CD4-positive, alpha-beta memory T cell (primary cell): ENCODE measurements at places on chromosomes 3 and 15.
A peak's percentile ranks its signal among the peaks of the same experiment; 100 is the strongest.

DNA sequence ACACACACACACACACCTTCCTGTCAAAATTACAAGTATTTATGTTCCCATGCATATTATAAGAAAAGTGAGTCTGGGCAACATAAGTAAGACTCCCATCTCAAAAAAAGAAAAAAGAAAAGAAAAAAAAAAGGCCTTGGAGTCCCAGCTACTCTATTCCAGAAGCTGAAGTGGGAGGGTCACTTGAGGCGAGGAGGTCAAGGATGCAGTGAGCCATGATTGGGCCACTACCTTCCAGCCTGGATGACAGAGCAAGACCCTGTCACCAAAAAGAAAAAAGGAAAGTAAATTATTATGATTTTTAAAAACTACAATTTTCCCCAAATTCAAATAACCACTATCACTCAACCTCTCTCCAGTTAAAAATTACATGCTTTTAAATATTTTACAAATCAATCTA lies 113.1 kb downstream of the STAG1 start:
- DNase-seq, result no peak

GRCh38 chr3:113339616-113340244 lies 101.6 kb downstream of the CFAP44 start:
- no peak for DNase-seq

DNA sequence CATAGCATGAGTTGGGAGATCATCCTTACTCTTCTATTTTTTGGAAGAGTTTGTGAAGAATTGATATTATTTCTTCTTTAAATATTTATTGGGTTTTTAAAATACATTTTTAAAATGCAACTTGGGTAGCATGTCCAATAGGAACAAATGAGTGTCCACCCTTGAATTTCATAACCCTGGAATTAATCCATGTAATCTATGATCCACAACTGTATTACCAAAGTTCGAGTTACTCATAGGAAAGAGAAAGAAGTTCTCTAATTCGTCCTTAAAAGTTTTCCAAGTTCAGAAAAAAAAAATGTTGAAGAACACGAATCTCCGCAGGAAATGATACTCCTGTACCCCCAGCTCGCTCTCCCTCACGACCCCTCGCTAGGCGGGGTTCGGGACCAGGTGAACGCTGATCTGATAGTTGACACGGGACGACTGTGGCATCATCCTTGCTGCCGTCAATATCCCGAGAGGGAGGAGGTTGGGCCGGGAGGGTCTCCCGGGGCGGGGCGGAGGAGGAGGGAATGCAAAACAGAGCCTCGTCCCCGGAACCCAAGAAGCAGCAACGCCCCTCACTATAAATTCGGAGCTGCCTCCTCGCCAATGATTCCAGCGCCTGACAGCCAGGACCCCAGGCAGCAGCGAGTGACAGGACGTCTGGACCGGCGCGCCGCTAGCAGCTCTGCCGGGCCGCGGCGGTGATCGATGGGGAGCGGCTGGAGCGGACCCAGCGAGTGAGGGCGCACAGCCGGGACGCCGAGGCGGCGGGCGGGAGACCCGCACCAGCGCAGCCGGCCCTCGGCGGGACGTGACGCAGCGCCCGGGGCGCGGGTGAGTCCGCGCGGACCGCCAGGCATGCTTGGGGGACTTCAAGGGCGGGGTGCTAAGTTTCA lies at the start of gene AGTR1:
Gene AGTR1, plus strand, starts transcription at position 598 of the 884 bp plus-strand sequence. CDS start 43,133 bp downstream, outside the sequence.
- DNase-seq, result no peak

DNA sequence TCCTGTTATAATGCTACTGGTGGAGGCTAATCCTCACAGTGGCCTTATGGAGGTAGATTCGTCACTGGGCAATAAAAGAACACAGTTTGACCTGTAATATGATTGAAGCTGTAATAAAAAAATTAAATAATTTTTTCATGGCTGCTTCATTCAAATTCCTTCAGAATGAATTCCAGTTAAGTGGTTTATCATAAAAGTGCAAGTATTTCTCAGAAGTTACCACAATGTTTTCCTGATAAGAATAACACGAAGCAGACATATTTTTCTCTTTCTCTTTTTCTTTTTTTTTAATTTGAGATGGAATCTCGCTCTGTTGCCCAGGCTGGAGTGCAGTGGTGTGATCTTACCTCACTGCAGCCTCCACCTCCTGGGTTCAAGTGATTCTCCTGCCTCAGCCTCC lies 15.6 kb downstream of the B4GALT4 start:
- no peak for DNase-seq

GRCh38 chr15:52567871-52568600 lies 794 bp downstream of the ARPP19 start:
- DNase-seq, result peak; percentile 64

DNA sequence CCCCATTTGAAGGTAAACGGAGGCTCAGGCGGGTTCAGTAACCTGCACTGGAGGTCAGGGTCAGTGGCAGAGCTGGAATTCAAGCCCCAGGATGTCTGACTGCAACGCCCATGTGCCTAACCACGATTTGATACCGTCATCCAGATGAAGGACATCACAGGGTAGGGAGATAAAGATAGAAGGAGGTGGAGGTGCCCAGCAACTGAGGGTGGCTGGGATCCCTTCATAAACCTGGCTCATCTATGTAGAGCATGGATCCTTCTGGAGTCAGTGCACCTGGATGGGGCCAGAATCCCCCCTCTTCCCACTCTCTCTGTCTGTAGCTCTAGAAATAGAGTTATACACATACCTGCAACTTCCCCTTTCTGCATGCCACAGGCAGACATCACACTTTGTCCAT lies 41.3 kb downstream of the GOLGA8S start:
- DNase-seq, result no peak
